T-helper 17 cell (primary cell): ENCODE measurements at places on chromosomes 16 and 17.

GRCh38 chr16:69087161-69087581, 18.3 kb upstream of the HAS3 start:
- H3K27ac ChIP-seq = peak overlapping the region; percentile 77
- H3K36me3 ChIP-seq = no peaks in the 10 kb centered on the region
- H3K27me3 ChIP-seq = peaks cover 5% of the 10 kb centered on the region

DNA sequence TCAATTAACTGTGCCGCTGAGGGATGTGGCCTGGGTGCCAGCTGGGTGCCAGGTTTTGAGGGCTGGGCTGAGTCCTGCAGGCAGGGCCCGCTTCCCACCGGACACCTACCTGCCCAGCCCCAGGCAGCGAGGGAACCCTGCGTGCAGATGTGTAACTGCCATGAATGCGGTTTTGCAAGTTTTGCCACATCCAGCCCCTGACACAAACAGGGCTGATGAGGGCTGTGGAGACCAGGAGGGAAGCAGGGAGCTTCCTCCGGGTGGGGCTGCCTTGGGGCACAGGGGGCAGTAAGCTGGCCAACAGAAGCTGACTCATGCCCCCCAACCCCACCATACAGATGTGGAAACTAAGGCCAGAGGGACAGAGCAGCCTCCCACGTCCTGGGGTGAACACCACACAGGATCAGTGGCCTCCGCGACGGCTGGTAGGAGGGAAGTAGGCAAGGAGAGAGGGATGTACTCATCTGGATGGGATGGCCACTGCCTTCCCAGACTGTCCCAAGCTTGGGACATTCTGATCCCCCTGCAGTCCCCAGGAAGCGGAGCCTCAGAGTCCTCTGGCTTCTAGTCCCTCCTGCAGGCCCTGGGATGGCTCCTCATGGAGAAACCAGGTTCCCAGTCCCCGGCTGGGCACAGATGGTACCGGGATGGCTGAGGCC, 1.6 kb downstream of the UBALD1 start:
- H3K36me3 ChIP-seq = peaks cover 2% of the 10 kb centered on the region
- H3K4me3 ChIP-seq = peak overlapping the region; percentile 80
- H3K27ac ChIP-seq = peak overlapping the region; percentile 39
- no peaks in the 10 kb centered on the region for H3K27me3 ChIP-seq
- H3K4me1 ChIP-seq = peaks cover 14% of the 10 kb centered on the region

- H3K36me3 ChIP-seq = no peaks in the 10 kb centered on the region
- H3K27me3 ChIP-seq = peaks cover 22% of the 10 kb centered on the region
- H3K4me1 ChIP-seq = peaks cover 9% of the 10 kb centered on the region
- H3K27ac ChIP-seq = no peak overlapping the region
- H3K4me3 ChIP-seq = no peak overlapping the region
Observed at GRCh38 chr16:82263521-82264143, 93.6 kb upstream of the MPHOSPH6 start.

GRCh38 chr17:10894220-10894619, 56.3 kb upstream of the PIRT start:
- H3K27ac ChIP-seq = no peak overlapping the region
- H3K4me1 ChIP-seq = no peaks in the 10 kb centered on the region
- no peak overlapping the region for H3K4me3 ChIP-seq
- DNase-seq = no peak
- peaks cover 10% of the 10 kb centered on the region for H3K27me3 ChIP-seq
